Stimulated activated CD4-positive, alpha-beta T cell treated with anti-CD3 and anti-CD28 coated beads, Interleukin-15, amount 100 ng/mL, for 48 hours (primary cell): ENCODE measurements at places on chromosomes 13 and 19.

DNA sequence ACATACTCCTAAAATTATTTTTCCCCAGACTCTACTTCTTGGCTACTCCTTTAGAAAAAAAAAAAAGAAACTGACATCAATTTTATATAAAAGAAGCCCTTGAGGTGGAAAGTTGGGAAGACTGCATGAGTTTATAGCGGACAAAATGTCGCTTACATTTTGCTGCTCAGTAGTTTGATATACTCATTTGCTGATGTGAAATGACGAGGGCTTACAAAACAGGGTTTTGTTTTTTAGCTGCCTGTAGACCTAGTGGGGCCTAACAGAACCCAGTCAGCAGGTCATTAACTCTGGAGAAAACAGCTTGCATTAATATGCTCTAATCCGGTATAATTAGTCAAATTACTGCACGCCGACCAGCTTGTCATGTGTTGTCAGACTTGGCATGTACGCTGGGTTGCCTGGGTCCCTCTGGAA lies 37.6 kb upstream of the MAB21L1 start:
- DNase-seq = no peak

- DNase-seq = no peak
These were observed 10.1 kb upstream of the CD22 start for GRCh38 chr19:35318679-35319448.

DNA sequence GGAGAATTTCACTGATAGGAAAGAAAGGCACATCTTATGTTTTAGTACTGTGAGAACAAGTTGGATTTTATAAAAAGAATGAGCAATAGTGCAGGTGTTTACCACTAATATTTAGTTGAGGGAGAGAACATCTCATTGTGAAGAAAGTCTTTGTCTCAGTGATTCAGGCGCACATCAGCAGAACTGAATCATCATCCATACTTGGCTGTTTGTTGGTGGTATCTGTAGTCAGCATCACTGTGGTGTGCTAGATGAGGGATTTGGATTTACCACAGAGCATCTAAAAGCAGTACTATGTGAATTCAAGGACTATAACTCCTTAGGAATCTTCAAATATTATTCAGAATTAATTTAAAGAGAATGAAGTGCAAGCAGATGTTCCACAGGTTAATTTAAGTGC lies 1380.5 kb upstream of the ATXN8OS start:
- DNase-seq = no peak

- no peak for DNase-seq
These were observed 7.8 kb upstream of the CEBPG start for GRCh38 chr19:33365691-33366090.

DNA sequence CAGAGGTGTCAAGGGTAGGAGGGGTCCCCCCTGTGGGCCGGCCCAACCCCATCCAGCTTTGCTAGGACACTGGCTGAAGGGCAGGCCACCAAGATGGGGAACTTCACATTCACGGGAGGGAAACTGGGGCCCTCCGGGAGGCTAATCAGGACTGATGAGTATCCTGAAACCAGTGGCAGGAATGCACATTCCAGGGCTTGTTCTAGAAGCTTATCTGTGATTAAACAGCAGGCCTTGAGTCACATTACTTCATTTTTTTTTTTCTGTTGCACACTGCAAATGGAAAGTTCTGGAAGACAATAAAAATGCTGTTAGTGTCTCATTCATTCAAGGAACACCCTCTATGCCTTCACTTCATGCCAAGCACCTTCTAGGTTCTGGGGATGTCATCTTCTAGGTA lies 15.5 kb upstream of the SIGLEC11 start:
- no peak for DNase-seq

- DNase-seq = no peak
These were observed 561 bp upstream of the GJA3 start for GRCh38 chr13:20161275-20161950.

- no peak for DNase-seq
These were observed 66.1 kb upstream of the DIAPH3 start for GRCh38 chr13:60229708-60230272.

DNA sequence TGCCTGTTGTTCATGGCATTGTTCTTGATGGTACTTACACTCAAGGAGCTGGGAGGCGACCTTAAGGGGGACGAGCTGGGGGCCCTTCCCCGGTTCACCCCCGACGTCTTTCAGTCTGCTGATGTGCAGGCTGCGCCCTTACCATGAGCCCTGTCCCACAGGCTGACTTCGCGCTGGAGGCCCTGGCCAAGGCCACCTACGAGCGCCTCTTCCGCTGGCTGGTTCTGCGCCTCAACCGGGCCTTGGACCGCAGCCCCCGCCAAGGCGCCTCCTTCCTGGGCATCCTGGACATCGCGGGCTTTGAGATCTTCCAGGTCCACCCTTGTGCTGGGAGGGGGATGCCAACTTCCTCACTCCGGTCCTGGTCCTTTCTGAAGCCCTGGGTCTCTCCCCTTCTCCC lies 45.4 kb downstream of the MYH14 start:
- no peak for DNase-seq

- peak; percentile 10 for DNase-seq
These were observed 39.9 kb upstream of the CEACAM8 start for GRCh38 chr19:42634409-42635232.

GRCh38 chr13:38657191-38657590 lies 29.7 kb upstream of the FREM2 start:
- DNase-seq = no peak

GRCh38 chr13:47858042-47859025 lies 142.7 kb downstream of the SUCLA2 start:
- no peak for DNase-seq

- no peak for DNase-seq
These were observed 186.9 kb downstream of the PCCA start for GRCh38 chr13:100275746-100276145.

- no peak for DNase-seq
These were observed 13.7 kb upstream of the ZNF888 start for GRCh38 chr19:52936954-52937325.

DNA sequence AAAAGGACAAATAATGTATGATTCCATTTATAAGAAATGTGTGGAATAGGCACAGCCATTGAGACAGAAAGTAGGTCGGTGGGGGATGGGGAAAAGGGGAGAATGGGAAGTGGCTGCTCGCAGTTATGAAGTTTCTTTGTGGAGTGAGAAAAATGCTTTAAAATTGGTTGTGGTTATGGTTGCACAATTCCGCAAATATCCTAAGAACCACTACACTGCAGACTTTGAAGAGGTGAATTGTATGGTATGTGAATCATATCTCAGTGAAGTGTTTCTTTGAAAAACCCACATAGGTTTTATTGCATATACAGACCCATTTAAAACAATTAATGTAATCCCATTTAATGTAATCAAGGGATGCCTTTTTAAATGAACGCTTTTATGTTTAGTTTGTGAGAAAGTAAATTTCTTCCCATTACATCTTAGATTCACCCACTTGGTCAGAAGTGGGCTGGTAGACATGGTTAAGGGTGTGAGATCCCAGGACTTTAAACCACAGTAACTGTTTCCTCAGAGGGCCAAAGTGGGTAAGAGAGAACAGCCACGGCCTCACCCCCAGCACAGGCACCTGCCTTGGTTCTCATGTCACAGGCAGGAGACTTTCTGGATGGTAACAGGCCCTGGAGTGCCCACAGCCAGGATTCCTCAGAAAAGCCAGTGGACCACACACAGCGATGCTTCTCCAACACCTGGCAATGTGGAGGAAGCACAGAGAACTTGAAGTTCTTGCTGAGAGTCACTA lies 119.3 kb upstream of the GJB6 start:
- no peak for DNase-seq

DNA sequence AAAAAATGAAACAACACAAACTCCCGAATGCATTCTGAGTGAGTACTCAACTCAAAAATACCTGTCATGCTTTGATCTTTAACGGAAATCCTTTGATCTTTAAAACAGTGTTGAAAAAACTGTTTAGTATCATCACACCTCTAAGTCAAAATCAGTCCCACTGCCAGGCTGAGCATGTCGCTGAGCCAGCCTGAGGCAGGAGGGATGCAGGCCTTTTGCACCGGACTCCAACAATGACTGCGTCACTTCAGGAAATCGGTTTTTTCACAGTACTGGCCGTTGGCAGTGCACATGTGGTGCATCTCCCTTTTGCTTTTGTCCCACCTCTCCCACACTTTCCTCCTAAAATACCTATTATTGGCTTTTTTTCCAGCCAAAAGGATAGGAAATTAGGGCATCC lies 78.2 kb downstream of the SHISA2 start:
- peak; percentile 5 for DNase-seq

DNA sequence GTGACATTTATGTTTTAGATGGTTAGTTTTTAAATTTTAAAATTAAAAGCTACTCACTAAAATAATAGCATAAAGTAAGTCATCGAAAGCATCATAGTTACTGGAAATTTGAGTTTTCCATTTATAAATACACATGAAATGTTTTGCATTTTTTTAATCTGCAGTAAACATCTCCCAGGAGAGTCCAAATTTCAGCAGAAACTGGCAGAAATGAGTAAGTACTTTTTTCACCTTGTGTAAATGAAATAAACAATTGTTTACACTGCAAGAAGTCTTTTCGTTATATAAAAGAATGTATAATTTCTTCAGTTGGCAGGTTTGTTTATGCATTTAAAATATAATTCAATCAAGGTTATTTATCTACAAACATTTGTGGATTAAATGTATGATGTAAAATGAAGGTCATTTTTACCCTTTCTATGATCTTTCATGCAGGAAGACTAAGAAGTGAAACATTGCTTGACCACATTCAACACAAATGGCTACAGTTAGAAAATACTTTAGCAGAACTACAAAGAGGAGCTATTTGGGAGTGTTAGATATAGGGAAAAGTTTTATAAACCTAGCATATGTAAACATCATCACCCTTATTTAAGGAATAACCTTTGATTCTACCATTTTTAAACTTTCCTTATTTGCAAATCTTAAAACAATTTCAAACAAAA lies 55.6 kb downstream of the RCBTB2 start:
- no peak for DNase-seq

- DNase-seq = no peak
These were observed 3.8 kb upstream of the CCDC97 start for GRCh38 chr19:41305927-41306793.

DNA sequence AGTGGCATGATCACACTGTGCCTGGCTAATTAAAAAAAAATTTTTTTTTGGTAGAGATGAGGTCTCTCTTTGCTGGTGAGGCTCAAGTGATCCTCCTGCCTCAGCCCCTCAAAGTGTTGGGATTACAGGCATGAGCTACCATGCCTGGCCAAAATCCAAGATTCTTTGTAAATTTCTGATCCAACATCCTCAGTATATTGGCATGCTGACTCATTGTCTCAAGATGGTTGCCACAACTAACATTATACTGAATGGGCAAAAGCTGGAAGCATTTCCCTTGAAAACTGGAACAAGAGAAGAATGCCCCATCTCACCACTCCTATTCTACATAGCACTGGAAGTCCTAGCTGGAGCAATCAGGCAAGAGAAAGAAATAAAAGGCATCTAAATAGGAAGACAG lies 100.0 kb downstream of the KLF5 start:
- DNase-seq = no peak

DNA sequence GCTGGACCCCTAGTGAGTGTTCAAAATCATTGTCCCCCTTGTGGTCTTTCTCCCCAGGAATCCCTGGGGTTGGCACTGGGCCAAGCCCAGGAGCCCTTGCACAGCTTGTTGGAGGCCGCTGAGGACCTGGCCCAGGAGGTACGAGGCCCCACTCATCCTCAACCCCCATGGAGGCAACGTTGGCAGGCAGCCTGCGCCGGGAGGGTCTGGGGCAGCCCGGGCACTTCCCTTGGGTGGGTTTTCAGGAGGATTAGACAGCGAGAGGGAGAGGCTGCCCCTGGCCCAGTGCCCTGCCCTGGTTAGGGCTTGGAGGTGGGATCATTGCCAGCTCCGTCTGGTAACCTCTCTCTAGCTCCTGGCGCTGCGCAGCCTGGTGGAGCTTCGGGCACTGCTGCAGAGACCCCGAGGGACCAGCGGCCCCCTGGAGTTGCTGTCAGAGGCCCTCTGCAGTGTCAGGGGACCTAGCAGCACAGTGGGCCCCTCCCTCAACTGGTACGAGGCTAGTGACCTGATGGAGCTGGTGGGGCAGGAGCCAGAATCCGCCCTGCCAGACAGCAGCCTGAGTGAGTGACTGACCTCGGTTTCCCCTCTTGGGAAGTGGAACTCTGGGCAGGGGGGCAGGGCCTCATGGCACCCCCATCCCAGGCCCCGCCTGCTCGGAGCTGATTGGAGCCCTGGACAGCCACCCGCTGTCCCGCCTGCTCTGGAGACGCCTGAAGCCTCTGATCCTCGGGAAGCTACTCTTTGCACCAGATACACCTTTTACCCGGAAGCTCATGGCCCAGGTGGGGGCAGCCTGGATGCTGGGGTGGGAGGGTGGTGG lies 3.0 kb downstream of the ABCA7 start:
- DNase-seq = no peak

DNA sequence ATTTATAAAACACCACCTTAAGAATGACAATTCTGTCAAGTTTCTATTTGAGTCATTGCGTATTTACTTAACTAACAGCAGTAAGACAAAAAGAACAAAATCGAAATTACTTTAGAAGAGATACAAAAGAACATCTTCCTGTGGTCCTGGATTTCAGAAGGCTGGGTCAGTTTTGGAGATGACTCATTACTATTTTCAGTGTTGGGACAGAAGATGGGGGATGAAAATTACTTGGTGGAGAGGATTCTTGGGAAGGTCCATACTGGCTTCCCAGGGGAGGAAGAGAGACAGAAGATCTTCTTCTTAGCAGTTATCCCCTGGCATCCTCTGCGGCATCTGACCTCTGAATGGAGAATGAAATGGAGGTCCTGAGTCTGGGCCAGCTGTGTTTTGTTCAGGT lies 33.5 kb upstream of the CSNK1A1L start:
- DNase-seq = no peak

- DNase-seq = no peak
These were observed 23.1 kb upstream of the SPRY2 start for GRCh38 chr13:80363890-80364503.

DNA sequence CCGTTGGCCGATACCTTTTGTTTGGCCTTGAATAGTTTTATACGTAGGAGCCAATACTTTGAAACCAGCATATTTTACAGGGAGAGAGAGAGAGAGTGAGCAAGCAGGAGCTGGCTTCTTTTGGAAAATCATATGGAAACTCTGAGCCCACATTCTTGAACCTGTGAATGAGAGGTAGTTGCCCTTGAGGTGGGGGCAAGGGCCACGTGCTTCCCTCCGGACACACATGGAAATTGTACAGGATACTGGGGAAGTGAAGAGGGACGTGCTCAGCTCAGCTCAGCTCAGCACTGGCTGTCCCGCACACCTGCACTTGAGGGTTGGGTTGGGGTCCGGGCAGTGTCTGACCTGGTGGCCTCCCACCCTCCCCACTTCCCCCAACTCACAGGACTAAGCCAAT lies 68.3 kb downstream of the SPRYD7 start:
- no peak for DNase-seq
